Renal pelvis (tissue), 12 donors: ENCODE measurements at places on chromosomes 3 and 15. TPM values are rescaled to one million over a fixed set of nuclear protein-coding genes. Genes with fewer than 3 reads are reported as not detected.

DNA sequence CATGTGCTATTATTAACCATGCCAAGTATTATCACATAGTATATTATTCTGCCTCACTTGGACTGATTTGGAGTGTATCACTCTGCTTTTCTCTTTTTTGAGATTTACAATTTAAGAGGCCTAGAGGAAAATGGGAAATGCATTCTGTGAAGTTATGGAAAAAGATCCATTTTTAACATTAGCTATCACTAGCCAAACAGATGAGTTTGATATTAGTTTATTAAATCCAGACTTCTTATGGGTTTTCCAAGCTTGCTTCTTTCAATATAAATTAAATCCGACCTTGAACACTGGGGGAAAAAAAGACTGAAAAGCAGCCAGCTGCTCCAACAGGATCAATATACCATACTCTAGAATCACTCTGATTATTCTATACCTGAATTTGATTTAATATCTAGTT, 30.1 kb upstream of the PLOD2 start:
- DNase-seq = no peak

DNA sequence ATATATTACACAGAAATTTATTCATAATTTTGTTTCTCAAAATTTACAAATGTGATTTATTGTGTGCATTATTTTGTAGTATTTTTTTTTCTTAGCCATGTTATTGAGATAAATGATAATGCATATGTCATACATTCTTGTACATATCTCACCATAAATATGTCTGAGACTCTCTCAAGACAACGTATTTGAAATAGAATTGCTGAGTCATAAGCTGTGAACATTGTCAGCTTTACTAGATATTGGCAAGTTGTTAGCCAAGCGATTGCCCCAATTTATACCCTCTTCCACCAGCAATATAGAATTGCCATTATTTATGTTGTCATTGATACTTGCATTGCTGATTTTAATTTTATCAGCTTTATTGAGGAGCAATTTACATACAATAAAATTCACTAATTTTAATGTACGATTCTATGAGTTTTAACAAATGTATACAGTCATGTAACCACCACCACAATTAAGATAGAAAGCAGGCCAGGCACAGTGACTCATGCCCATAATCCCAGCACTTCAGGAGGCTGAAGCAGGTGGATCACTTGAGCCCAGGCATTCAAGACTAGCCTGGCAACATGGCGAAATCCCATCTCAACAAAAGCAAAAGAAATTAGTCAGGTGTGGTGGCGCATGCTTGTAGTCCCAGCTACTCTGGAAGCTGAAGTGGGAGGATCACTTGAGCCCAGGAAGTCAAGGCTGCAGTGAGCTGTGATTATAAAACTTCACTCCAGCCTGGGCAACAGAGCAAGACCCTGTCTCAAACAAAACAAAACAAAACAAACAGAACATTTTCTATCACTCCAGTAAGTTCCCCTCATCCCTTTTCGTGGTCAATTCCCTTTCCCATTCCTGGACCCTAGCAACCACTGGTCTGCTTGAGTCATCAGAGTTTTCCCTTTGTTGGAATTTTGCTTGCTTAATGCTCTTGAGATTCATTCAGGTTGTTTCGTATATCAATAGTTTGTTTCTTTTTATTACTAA, 373.1 kb downstream of the MFSD1 start:
- no peak for DNase-seq

DNA sequence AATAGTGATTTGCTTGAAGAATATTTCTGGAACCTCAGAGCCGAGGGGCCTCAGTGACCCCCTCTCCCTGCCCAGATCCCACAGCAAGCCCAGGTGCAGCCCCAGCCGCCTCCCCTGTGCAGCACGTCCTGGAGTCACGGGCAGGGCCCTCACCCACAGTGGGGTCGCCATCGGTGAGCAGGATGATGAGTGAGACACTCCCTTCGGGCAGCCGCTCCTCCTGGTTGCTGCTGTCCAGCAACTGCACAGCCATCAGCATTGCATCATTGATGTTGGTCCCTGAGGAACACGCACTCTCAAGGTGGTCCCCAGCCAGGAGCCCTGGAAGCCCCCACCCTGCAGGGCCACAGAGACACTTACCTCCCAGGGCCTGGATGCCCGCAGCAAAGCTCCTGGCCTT, 6.4 kb downstream of the ITIH4 start:
- DNase-seq = no peak

- no peak for DNase-seq
Measured at GRCh38 chr3:78802562-78802930, 965.3 kb downstream of the ROBO1 start.

GRCh38 chr15:99764522-99764921, 31.3 kb upstream of the LYSMD4 start:
- DNase-seq = no peak

- no peak for DNase-seq
Measured at GRCh38 chr3:73245459-73245858, 184.0 kb downstream of the EBLN2 start.

GRCh38 chr3:12186515-12187286, 28.0 kb upstream of the TIMP4 start:
- no peak for DNase-seq

DNA sequence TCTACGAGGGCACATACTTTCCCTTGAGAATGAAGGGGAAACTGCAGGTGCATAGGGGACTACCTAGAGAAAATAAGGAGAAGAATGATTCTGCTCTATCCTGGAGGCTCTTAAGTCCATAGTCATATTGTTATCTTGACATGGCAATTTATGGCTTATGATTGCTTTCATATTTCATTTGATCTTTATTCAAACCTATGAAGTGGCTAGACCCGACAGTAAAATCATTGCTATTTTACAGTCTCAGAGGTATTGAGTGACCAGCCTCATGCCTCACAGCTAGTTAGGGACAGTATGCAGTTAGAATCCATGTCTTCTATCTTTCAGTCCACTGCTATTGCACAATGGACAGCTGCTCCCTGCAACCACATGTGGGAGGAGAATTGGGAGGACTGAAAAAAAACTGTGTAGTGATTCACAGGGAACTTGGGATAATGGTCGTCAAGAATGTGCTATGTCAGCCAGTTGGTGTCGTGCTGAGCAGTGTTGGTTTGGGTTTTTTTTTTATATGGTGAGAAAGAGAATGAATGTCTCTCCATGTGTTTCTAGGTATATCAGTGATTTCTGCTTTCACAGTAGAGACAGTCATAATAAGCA, 63.2 kb upstream of the SPPL2A start:
- DNase-seq = peak; percentile 17

- DNase-seq = no peak
Measured at GRCh38 chr15:32120577-32121383, 90.5 kb downstream of the CHRNA7 start.

DNA sequence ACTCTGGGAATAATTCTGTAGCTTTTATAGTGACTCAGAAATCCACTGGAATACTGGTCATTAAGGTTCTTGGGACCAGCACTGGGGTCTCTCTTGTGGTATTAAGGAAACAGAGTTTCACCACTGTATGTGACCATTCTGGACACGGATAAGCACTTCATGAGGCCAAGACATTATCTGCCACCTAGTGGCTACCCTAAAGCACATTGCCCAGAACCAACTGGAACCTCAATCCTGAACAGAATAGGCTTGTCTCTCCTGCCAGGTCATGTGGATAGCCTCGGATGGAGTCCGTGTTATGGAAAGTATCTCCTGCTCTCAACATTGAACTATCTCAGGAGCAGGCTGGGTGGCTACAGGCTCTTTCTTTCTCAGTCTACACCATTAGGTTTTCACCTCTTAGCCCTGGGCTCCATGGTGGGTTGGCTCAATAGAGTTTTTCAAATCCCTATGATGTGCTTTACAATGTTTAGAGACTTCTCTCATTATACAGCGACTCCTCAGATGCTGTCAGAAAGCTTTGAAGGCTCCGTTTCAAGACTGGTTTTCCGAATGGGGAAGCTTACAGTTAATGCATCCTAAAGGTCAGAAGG, 167.6 kb upstream of the ST8SIA2 start:
- DNase-seq = peak; percentile 4

DNA sequence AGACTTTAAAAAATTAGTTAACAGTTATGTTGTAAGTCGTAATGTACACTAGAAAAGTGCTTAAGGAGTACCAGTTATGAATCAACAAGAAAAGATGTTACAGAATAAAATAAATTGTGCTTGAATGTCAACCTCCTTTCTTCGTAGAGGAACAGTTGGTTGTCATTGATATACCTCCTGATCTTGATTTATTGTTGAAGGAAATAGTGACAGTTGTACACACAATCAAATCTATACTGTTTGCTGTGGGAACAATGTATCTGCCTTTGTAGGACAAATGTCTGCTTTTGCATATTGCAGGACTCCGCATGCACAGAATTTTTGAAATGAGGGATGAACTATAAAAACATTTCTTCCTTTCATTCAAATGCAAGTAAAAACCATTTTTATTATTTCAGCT, 19.2 kb downstream of the RASA2 start:
- no peak for DNase-seq

SOX2 gene
- 0.63 TPM for polyA plus RNA-seq

DZIP1L gene
- polyA plus RNA-seq = 22.2 TPM

SLC6A1 gene
- polyA plus RNA-seq = 1.2 TPM

HDC gene
- polyA plus RNA-seq = 0.58 TPM

IQCH gene
- 7.7 TPM for polyA plus RNA-seq

NLGN1 gene
- polyA plus RNA-seq = 2.1 TPM
